ENCODE measurements at places on chromosomes 5 and 9. TPM values are rescaled to one million over a fixed set of nuclear protein-coding genes. Genes with fewer than 3 reads are reported as not detected.

OCLN gene
- 0.68 TPM for total RNA-seq

AJM1 gene
- 3.2 TPM for total RNA-seq

SPINK7 gene
- not detected for total RNA-seq

SQSTM1 gene
- total RNA-seq = 179 TPM

CDO1 gene
- total RNA-seq = 0.16 TPM

ENG gene
- total RNA-seq = 18.9 TPM

SLC25A2 gene
- total RNA-seq = 0.31 TPM

OR1J4 gene
- not detected for total RNA-seq

Measured in CD8-positive, alpha-beta memory T cell (primary cell).